ENCODE measurements at places on chromosomes 6 and 20. TPM values are rescaled to one million over a fixed set of nuclear protein-coding genes. Genes with fewer than 3 reads are reported as not detected.

GRCh38 chr20:58467572-58468527 lies 47.3 kb downstream of the APCDD1L start:
- no peak for DNase-seq

GRCh38 chr6:168871642-168872315 lies 381.9 kb downstream of the THBS2 start:
- no peak for DNase-seq

DNA sequence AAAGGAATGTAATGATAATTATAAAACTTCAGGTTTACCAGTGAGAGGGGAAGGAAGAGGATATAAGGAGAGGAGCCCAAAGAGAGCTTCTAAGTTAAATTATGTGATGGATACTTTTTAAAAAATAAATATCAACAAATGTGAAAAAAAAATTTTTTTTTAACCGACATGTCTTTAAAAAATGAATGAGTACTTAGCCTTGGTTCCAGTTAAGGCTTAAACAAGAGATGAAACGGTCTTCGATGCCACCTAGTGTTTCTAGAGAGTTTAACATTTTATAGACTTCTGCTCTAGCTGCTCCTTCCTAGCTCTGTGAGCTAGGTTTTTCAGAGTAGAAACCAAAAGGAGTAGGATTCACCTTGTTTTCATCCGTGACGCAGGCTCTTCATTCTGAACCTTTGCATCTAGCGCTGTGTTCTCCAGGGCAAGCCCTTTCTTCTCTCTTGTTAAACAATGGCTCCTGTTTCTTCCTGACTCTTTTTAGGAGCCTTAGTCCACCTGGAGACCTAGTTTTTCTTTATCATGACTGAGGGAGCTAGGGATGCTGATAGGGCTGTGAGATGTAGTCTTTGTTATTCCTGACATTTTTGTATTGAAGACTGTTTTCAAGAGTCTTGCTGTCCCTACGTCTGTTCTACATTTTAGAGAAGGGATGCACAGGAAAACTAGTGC lies 42.4 kb upstream of the GNRH2 start:
- peak; percentile 43 for DNase-seq

- DNase-seq, result no peak
Observed at GRCh38 chr6:2110504-2110903, 134.9 kb downstream of the GMDS start.

- no peak for DNase-seq
Observed at GRCh38 chr20:44485078-44485829, 9.6 kb downstream of the TTPAL start.

- DNase-seq, result no peak
Observed at GRCh38 chr6:79833264-79833963, 113.9 kb downstream of the ELOVL4 start.

GRCh38 chr6:85062884-85063283 lies 298.5 kb upstream of the TBX18 start:
- DNase-seq, result no peak

GRCh38 chr6:83467620-83468036 lies 36.8 kb upstream of the ME1 start:
- peak; percentile 97 for DNase-seq

GRCh38 chr20:62409931-62410745 lies 3.1 kb upstream of the CABLES2 start:
- peak; percentile 78 for DNase-seq

DNA sequence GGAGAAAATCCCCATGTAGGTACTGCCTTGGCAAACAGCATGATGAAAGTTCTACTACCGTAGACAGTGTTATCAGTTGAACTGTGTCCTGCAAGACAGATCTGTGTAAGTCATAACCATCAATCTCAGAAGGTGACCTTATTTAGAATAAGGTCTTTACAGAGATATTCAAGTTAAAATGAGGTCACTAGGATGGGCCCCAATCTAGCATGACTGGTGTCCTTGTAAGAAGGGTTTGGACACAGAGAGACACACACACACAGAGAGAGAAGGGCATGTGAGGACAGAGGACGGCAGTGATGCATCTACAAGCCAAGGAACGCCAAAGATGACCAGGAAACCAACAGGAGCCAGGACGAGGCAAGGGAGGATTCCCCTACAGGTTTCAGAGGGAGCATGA lies 8.8 kb downstream of the TXNDC5 start:
- no peak for DNase-seq

GRCh38 chr6:131068165-131068564 lies 5.1 kb upstream of the EPB41L2 start:
- no peak for DNase-seq

- no peak for DNase-seq
Observed at GRCh38 chr6:16637635-16638034, 123.6 kb downstream of the ATXN1 start.

- no peak for DNase-seq
Observed at GRCh38 chr6:132365281-132365907, 35.9 kb downstream of the MOXD1 start.

MEP1A gene
- total RNA-seq, result not detected

TNFRSF6B gene
- 0.54 TPM for total RNA-seq

BMP6 gene
- 7.8 TPM for total RNA-seq

AGPAT4 gene
- total RNA-seq, result 28.5 TPM

ME1 gene
- total RNA-seq, result under 0.01 TPM

FERMT1 gene
- total RNA-seq, result 2.4 TPM

FRS3 gene
- total RNA-seq, result 8.9 TPM

All from hematopoietic multipotent progenitor cell (in vitro differentiated cells).